ENCODE measurements at places on chromosomes 2 and 18.

- DNase-seq: no peak
These were observed 53.2 kb downstream of the STEAP3 start for GRCh38 chr2:119276864-119277263.

- DNase-seq: no peak
These were observed 297.2 kb downstream of the NDUFA10 start for GRCh38 chr2:239727776-239728600.

- DNase-seq: no peak
These were observed 18.1 kb downstream of the NABP1 start for GRCh38 chr2:191696001-191696400.

GRCh38 chr2:42754776-42755140 is 9.2 kb downstream of the OXER1 start:
- no peak for DNase-seq

DNA sequence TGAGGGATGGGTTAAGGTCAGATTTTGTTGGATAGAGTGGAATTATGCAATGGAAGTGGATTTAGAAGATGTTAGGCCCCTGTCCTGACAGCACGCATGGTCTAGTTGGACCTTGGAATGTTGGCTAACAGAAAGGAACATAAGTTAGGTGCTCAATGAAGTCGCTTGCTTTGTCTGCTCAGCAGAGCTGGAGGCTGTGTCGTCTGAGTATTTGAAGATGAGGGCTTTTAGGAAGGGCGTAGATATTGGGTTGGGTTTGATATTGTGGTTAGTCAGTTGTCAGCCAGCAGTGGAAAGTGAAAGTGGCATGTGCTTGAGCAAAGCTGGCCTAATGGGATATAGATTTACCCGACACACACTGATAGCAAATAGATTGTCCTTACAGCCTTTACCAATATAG is 239.3 kb downstream of the PRKCE start:
- DNase-seq: no peak

All from stimulated activated CD4-positive, alpha-beta T cell treated with anti-CD3 and anti-CD28 coated beads, Interleukin-1b, Interleukin-23, amount 100 ng/mL, for 24 hours (primary cell).